Caki2 (cell line): ENCODE measurements at places on chromosomes 7 and 10. TPM values are rescaled to one million over a fixed set of nuclear protein-coding genes. Genes with fewer than 3 reads are reported as not detected.

DNA sequence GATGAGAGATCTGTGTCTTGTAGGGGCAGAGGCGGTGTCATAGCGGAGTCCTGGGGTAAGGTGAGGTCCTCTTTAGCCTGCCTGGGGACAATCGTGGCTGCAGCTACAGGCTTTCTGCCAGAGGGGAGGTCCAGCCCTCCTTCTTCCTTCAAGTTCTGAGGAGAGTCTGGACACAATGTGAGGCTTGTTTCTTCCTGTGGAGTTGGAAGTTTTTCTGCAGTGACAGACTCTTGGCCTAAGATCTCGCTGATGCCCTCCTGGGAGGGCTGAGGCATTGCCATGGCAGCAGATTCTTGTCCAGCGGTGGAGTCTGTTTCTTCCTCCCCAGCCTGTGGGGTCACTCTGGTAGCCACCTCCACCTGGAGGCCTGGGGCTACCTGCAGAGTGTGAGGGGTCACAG is 4.4 kb downstream of the NACAD start:
- no peak for DNase-seq

Gene FOXP2
- total RNA-seq: 2.4 and 4.2 TPM in 2 replicates

DNA sequence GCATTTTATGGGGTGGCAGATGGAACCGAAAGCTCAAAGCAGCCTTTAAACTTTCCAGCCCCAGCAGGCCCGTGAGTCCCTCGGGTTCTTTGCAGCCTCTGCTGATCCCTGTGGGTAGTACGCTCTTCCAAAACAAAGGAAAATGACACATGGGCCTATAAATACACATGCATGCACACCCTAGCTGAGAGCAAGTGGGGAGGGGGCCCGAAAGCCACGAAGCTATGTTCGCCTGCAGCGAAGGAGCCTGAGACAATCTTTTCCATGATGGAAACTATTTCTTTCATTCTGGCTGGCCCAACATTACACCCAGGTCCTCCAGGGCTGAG is 32.2 kb downstream of the CALML5 start:
- no peak for DNase-seq

Gene ETV1
- total RNA-seq: 2.5 and 8.4 TPM in 2 replicates

DNA sequence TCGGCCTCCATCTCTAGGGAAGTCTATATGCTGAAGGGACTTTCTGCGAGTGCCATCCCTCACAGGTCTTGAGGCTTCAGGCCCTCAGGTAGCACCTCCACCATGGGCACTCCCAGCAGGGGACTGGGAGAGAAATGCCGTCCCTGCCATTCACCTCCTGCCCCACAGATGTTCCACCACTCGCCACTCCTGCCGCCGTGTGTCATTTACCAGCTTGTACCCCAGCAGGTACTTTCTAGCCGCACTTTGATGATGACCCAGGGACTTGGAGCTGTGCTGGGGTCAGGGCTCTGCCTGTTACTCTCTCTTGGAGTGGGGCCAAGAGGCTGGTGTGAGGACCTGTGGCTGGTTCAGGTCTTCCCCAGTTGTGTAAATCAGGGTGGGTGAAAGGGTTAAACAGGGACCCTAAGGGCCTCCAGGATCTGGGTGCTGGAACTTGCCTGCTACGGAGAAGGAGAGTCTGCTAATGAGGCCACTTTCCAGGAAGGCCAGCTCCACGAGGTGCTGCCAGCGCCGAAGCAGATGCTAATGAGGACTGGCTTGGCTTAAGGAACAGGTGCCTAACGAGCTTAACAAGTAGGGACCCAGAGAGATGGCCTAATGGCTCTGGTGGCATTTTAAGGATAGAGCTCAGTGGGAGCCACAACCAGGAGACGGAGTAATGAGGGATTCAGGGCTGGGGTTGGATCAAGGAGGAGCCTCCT is 32.4 kb downstream of the CRHR2 start:
- no peak for DNase-seq

Gene ST8SIA6
- total RNA-seq: not detected in 2 replicates

Gene KCNH2
- total RNA-seq: 8.4 and 9.1 TPM in 2 replicates

Gene ANKRD61
- not detected in 2 replicates for total RNA-seq

GRCh38 chr10:114024876-114025610 is 18.6 kb upstream of the ADRB1 start:
- DNase-seq: no peak

- DNase-seq: peak; percentile 28
These were observed 736.4 kb upstream of the PHF14 start for GRCh38 chr7:10237306-10237705.

GRCh38 chr7:66281678-66282590 is 76.8 kb downstream of the TPST1 start:
- peak; percentile 78 for DNase-seq

DNA sequence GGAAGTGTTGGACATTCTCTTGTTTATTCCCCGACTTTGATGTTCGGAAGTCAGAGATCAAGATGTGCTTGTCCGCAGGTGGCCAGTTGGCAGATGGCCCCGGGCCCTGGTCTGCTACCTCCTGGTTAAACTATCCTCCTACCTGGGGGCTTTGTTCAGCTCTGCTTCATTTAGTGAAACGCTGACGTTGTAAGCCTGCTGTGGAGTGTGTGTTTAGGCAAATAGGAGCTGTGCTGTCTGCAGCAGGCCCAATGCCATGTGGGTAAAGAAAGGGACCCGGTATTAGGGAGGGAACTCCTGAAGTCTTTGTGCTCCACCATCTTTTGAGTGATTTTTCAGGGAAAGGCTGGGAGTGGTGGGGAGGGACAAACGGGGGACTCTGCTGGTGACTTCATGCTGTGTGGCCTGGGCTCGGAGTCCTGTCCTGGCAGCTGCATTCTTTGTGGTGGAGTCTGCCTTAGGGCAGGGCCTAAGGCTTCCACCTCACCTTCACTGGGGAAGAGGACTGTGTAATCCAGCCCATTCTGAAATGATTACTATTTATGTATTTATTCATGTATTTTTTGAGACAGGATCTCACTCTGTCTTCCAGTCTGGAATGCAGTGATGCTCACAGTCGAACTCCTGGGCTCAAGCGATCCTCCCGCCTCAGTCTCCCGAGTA is 171.1 kb upstream of the KLF6 start:
- no peak for DNase-seq

Gene ENO4
- 0.07 TPM in 1 of 2 replicates, not detected in the other for total RNA-seq

Gene POLR2J2
- not detected in 2 replicates for total RNA-seq

DNA sequence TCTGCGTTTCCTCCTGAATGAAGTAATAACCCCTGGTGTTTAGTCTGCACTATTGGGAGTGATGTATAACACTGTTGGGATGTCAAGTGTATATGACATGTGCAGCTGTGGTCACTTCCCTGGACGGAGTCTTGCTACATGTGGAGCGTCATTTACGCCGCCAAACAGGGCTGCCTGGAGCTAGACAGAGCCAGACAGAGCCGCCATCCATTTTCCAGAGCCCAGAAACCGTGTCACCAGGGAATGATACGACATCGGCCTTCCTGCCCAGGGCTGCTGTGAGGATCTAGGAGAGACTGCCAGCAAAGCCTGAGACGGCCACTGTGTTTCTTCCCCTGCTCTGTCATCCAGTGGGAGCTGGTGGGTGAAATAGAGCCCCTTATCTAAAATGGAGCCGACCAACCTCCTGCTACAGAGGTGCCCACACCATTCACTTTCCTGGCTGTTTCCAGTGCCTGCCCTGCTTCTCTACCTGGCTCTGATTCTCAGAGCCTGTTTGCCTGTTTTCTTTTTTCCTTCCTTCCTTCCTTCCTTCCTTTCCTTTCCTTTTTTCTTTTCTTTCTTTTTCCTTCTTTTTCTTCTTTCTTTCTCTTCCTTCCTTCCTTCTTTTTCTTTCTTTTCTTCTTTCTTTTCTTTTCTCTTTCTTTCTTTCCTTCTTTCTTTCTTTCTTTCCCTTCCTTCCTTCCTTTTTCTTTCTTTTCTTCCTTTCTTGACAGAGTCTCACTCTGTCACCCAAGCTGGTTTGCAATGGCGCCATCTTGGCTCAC is 13.3 kb upstream of the FGFR2 start:
- DNase-seq: no peak

Gene ZFAND4
- 5.2 and 5.8 TPM in 2 replicates for total RNA-seq

Gene P4HA1
- total RNA-seq: 102 and 110 TPM in 2 replicates

Gene VAX1
- 0.27 and 0.67 TPM in 2 replicates for total RNA-seq

DNA sequence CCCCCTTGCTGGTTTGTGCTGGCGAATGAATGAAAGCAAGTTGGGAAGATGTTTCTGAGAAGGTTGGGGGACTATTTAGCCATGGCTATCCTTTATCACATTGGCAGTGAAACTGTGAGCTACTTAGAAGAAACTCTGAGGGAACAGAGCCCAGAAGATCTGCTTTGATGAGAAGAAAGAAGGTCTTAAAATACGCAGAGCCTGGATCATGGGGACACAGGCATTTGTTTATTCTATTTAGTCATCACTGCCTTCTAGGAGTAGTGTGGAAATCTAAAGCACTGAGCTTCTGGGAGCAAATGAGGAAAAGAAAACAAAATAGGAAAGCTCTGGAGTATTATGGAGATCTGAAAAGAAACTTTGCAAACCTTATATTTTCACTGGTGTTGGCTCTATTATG is 28.5 kb downstream of the CPED1 start:
- DNase-seq: no peak

GRCh38 chr7:55149001-55149400 is 130.2 kb downstream of the EGFR start:
- DNase-seq: no peak

Gene GARS1
- total RNA-seq: 194 and 210 TPM in 2 replicates

GRCh38 chr10:59633063-59633462 is 76.6 kb downstream of the SLC16A9 start:
- no peak for DNase-seq

DNA sequence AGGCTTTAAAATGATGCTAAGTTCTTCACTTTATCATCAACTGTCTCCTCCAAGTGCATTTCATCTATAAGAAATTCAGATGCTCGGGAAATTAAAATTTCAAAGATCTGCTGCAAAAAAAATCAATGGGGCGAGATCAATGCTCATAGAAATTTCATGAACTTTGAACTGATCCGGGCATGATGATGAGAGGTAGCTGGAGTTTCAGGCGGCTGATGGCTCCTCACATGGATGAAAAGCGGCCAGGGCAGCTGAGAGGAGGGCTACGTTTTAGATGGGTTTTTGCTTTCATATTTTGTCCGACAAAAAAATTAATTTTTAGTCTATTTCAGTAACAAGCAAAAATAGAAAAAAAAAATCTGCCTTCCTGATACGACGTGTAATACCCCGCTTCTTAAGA is 109.9 kb downstream of the EBF3 start:
- DNase-seq: no peak

Gene CD36
- not detected in 2 replicates for total RNA-seq

Gene SHH
- 8.7 and 18.5 TPM in 2 replicates for total RNA-seq

DNA sequence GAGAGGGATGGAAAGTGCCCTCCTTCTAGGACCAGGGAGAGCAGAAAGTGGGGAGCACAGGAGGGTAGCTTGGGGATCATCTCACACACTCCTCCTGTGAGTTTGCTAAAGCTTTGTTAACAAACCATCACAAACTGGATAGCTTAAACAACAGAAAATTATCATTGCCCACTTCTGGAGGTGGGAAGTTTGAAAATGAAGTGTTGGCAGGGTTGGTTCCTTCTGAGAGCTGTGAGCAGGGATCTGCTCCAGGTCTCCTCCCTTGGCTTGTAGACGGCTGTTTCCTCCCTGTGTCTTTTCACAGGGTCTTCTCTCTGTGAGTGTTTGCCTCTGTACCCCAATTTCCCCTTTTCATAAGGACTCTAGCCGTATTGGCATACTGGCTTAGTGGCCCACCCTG is 32.0 kb upstream of the CXCL12 start:
- DNase-seq: no peak

Gene PRKAR2B
- 12.5 and 14.0 TPM in 2 replicates for total RNA-seq
